ENCODE measurements at places on chromosomes 16 and 17.
A peak's percentile ranks its signal among the peaks of the same experiment; 100 is the strongest.

DNA sequence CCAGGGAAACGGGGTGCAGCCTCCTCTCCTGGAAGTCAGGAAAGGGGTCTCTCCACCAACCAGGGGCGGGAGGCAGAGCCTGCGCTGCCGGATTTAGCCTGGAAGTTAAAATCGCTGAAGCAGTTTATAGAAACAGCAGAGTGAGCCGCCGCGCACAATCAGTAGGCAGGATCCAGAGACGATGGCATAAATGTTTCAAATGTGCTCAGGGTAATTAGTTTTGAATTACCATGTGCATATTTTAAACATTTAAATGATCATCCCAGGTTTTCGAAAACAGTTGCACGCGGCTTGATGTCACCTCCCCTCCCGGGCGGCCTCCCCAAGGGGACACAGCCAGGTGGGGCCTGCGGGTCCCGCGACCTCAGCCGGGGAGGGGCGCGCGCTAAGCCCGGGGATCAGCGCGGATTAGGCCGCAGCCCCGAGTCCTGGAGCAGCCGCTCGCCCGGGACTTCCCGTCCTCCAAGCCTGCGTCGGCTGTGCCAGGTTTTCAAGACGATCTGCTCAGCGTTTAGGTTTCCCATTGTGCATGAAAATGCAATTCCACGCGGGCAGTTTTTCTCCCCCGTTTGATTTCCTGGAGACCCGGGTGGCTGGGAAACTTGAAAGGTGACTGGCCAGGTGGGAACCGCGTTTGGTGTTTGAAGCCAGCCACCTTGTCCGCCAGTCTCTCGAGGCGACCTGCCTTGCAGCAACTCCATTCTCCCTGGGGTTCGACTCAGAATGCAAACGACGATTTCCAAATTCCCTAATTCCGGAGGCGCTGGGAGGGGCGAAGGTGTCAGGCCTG is 78.3 kb downstream of the RPA1 start:
- peak; percentile 60 for DNase-seq

DNA sequence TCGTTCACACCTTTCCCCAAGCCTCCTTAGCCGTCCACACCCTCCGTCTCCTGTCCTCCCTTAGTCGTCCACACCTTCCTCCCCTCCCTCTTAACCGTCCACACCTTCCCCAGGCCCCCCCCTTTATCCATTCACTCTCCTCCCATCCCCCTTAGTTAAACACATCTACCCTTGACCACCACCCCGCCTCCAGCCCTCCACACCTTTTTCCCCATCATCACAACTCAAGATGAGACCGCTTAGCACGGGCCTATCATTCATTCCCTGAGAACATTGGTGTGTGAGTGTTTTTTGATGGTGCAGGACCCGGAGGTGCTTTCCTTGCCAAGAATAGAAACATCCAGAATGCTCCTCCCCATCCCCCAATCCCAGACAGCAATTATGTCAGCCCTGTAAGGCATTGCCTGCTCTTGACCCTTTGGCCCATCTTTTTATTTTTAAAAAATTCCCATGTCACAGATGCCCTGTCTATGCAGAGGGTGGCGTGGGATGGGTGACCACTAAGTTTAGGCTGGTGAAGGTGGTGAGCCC is 1.4 kb downstream of the TENT4B start:
- DNase-seq: no peak

GRCh38 chr17:74599023-74599399 is 6.9 kb upstream of the CD300LD start:
- DNase-seq: no peak

DNA sequence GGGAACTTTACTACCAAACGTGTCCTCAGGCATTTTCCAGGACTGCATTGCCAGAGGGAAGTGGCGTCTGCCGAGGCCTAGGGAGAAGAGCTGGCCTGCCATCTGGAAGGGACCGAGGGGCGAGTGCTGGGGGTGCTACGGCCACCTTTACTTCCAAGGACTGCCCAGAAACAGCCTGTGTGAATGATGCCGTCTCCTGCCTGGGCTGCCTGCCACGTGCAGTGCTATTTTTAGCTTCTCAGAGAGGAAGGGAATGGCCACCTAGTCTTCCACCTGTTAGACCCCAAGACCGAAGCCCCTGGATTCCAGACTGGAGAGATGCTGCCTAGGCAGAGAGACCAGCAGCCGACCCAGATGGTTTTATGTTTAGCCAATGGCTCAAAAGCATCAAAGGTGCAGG is 57.2 kb downstream of the VAC14 start:
- DNase-seq: no peak

- no peak for DNase-seq
Observed at GRCh38 chr17:14605267-14605599, 304.4 kb downstream of the HS3ST3B1 start.

DNA sequence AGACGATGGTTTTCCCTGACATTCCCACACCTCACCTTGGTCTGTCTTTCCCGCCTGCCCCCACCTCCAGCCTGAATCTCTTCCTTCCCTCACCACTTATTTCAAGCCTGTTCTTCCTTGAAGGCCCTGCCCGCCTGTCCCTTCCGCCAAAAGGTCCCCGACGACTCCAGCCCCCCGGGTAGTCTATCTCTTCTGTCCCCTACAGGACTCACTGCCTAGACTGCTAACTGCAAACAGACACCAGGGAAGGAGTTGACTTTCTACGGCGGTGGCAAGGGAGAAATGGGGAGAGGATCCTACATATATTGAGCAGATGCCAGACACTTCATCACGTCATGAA is 53.7 kb downstream of the NT5M start:
- no peak for DNase-seq

GRCh38 chr16:66522816-66523590 is 26.9 kb downstream of the TK2 start:
- peak; percentile 59 for DNase-seq

GRCh38 chr17:59766491-59766890 is 59.0 kb downstream of the VMP1 start:
- DNase-seq: no peak

DNA sequence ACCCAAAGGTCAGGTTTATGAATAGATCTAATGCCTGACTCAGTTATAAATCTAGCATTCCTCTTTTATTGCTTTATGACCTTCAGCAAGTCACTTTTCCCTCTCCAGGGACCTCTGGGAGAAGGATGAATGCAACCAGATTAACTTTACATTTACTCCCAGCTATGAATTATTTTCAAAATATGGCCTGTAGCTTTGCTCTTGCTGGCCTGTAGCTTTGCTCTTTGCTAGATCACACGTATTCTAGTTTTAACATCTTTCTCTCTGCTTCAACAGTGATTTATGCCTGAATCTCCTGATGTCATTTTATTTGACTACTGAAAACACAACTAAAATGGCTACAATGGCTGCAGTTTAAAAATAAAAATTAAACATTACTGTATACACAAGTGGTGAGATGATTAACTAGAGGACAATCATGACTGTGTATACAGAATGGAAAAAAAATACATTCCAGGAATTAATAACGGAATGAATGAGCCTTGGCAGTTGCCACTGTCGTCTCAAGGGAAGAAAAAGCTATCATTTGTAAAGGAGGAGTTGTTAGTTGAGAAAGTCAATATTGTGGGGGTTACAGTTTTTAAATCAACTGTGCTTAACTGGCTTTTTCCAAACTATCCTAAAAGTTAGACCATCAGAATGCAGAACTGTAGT is 434.5 kb upstream of the GOT2 start:
- no peak for DNase-seq

DNA sequence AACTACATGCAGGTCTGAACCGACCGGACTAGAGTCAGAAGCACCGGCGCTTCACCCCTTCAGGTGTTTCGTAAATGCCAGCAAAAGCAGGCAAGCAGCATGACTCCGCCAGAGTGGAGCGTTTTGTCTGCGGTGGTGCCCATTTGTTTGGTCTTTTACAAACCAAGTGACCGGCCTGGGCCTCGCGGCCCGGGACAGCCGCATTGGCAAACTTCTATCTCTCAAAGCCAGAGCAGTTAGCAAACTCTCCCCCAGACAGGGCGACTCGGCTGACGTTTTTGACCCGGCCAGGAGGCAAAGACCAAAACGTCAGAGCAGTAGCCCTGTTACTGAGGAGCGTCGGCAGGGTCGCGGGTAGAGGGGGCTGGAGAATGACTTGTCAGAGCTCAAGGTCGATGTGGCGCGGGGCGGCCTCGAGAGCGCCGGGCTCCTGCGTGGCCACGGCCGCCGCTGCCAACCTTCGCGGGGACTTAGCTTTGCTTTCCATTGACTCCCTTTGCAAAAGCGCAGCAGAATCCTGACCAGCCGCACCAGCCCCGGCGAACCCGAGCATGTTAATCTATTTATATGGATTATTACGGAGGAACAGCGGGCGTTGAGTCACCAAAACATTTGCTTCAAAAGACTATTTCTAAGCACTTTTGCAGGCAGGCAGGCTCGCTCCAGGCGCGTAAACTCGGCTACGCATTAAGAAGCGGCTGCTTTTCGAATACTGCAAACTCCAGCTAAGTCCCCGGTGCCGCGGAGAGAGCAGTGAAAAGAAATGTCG is 763 bp upstream of the SOX9 start:
- no peak for DNase-seq

DNA sequence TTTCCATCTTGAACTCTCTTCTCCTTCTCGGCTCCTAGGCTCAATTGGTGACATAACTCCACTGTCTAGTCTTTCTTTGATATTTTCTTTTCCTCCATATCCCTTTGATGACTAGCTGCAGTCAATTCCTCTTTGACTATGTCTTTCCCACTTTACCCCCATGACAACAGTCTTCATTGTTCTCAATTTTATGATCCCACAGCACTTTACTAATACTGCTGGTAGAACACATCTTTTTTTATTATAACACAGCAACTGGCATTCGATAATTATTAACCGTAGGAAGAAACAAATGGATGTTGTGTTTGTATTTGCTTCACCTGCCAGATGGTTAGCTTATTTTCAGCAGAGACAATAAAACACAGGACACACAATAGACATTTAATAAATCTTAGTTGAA is 1.3 kb downstream of the KRTAP3-3 start:
- DNase-seq: no peak

DNA sequence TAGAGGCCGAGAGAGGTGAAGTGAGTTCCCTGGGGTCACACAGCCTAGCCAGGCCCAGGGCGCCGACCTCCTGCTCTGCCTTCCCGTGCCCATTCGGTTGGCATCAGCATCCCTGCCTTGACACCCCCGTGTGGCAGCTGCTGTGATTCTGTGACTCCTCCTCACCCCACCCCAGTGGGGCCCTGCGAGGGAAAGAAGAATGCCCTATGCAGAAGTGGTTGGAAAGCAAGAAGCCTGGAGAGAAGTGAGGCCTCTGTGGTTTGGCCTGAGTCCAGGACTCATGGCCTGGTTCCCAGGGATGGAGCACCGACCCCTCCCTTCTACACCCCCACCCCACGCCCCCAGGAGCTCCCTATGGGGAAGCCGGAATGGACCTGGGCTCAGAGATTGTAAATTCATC is 296.2 kb downstream of the SEC14L1 start:
- DNase-seq: peak; percentile 74

DNA sequence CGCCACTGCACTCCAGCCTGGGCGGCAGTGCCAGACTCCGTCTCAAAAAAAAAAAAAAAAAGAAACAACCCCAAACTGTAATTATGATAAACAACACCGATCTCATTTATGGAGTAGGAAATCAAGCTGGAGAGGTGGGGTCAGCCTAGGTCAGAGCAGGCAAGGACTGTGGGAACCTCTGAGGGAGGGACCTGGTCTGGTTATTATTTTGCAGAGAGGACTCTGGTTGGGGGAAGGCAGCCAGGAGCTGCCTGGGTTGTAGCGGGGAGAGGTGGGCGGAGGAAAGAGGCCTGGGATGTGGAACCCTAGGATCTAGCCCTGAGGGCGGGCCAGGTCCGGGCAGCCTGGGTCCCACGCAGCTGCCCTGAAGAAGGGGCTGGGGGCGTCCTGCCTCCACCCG is 10.9 kb upstream of the HS3ST6 start:
- no peak for DNase-seq

DNA sequence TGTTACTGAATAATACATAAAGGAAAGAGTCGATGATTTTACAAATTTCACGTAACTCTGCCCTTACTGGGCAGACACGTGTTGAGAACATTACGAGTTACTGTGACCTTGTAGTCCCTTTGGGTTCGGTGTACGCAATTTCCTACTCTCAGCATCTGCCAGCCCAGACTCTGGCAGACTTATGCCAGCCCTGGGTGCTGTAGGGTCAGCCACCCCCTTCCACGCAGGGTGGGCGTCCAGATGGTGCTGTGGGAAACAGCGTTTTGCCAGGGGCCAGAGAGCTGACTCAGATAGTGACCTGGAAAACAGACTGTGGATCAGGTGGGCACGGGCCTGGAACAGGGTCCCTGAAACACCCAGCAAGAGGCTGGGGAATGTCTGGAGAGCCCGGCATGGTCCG is 148.9 kb downstream of the RPTOR start:
- no peak for DNase-seq

DNA sequence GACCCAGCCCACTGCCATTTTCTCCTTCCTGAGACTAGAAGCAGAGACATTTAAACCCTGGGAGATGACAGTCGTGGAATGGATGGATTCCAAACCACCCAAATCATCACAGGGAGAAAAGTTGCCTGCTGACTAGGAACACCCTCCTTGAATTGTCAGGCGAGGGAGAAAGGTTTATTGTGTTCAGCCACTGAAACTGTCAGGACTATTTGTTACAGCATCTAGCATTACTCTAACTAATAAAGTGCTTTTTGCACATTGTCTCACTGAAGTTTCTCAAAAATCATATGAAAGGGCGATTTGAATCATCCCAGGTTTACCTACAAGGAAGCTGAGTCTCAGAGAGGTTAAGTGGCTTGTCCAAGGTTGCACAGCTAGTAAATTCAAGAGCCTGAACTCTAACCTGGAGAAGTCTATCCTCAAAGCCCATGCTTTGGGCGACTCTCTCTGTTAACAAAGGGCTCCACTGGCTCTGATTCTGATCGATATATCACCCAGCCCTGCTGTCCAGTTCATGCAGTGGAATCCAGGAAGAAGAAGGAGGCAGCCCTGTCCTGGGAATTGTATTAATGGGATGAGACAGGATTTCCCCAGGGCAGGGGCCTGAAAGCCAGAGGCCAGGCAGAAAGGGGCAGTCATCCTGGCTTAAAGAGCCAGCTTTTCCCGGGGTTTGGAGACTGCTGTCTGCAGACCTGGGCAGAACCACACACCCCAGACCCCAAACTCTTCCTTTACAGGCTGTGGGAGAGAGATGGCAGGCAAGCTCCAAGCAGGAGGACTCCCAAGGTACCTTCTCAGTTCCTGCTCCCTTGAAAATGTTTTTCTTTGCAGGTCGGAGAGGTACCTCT is 37.5 kb downstream of the IRX3 start:
- no peak for DNase-seq

GRCh38 chr17:76866774-76867577 is 1.2 kb upstream of the MGAT5B start:
- DNase-seq: no peak

- peak; percentile 78 for DNase-seq
Observed at GRCh38 chr17:77472468-77473310, 331.9 kb downstream of the SEC14L1 start.

GRCh38 chr17:4005296-4006164 is 41.3 kb upstream of the ATP2A3 start:
- DNase-seq: no peak

DNA sequence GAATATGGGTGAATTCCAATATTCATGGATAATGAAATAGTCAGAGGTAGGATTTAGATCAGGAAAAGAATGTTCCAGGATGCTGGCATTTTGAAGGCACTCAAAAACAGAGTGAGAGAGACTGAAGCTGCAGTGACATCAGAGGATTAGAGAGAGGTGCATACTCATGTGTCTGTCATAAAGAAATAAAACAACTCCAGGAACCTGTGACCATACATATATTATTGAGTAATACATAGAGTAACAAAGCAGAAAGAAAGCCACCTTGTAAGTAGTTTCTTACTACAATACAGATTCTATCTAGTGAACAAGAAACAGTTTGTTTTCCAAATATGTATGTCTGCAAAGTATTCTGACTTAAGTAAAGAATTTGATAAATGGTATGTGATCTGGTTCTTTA is 62.3 kb upstream of the PHOSPHO1 start:
- DNase-seq: no peak

- no peak for DNase-seq
Observed at GRCh38 chr16:24845726-24846547, at the start of gene SLC5A11. TSS of gene SLC5A11 (plus strand) at chr16:24845963. CDS start at chr16:24858644, 12,681 bp downstream.
